ENCODE measurements at places on chromosomes 12 and 14. TPM values are rescaled to one million over a fixed set of nuclear protein-coding genes. Genes with fewer than 3 reads are reported as not detected.

Gene FAM222A
- 0.64 TPM for total RNA-seq

Gene TGM1
- total RNA-seq = 0.73 TPM

Gene FOXA1
- not detected for total RNA-seq

Gene GLI1
- 0.05 TPM for total RNA-seq

Gene DPF3
- total RNA-seq = 0.29 TPM

Gene RIMBP2
- total RNA-seq = 0.93 TPM

Gene SCN8A
- total RNA-seq = not detected

Gene SPIC
- not detected for total RNA-seq

Gene OR4E2
- total RNA-seq = not detected

Gene CEP170B
- 12.1 TPM for total RNA-seq

Gene LHX5
- not detected for total RNA-seq

Gene AJUBA
- total RNA-seq = 12.6 TPM
